ENCODE measurements at places on chromosomes 6 and 20.

GRCh38 chr6:91788501-91788900 is 1201.6 kb upstream of the MAP3K7 start:
- no peak for DNase-seq

- no peak for DNase-seq
Observed at GRCh38 chr6:31935021-31935420, 7.5 kb downstream of the C2 start.

GRCh38 chr6:162468326-162468725 is 259.2 kb downstream of the PRKN start:
- no peak for DNase-seq

- no peak for DNase-seq
Observed at GRCh38 chr6:14897831-14898230, 348.0 kb upstream of the JARID2 start.

DNA sequence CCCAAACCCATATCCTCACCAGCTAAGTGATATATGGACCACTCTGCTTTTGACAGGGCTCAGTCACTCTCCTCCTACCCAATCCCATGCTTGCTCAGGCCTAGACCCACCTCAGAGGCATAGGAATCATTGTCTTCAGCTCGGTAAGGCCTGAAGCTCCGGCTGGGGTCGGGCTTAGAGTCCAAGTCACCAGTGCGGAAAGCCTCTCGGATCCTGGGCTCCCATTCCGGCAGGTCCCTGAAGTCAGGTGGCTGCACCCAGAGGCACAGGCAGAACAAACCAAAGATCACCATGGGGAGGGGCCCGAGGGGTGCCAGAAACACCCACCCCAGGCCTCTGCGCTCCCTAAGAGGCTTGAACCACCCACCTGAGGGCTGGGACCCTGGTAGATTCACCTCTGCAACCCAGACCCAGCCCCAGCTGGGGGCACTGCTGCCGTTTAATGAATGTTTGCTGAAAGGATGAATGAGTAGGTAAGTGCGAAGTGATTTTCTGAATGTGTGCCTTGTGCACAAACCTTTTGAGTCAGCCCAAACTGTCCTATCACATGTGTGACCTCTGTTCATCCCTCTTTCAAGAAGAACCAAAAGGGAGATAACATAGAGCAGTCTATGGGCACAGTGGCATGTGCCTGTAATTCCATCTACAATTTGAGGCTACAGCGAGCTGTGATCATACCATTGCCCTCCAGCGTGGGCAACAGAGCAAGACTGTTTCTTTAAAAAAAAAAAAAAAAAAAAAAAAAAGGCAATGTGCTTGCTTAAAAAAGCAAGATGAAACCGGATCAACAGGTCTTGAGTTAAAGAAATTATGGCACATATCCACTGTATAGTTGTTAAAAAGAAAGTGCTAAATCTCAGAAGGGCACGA is 39.3 kb upstream of the DSN1 start:
- DNase-seq, result no peak

DNA sequence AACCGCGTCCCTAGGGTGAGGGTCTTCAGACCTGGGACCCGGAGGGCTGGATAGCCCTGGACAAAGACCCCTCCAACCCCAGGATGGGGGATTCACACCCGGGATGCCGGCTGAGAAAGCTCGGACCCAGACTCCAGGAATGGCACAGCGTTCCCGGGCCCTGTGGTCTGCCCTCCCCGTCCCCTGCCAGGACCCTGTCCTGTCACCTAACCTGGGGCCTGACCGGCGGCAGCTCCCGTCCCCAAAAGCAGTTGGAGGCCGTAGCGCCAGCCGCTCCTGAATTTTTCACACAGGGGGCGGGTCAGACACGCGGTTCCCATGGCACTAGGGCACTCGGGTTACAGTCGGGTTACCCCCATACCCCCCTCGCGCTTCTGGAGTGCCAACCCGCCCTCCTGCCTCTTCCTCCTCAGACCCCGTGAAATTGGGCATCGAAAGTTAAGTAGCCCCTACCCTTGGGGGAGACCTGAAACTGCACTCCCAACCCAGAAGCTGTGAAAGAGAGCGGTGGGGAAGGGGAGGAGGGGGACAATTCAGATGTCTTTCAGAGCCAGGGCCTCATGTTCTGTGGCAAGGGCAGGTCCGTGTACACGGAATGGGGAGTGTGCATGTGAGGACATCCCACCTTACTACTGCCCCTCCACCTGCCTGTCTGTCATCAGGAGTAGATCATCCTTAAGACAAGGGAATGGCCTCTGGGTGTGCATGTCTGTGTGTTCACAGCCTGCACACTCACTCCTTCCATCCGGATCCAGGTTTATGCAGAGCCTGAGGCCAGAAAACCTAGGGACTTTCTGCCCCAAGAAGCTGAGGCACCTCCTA is 595 bp downstream of the REM1 start:
- DNase-seq, result no peak

DNA sequence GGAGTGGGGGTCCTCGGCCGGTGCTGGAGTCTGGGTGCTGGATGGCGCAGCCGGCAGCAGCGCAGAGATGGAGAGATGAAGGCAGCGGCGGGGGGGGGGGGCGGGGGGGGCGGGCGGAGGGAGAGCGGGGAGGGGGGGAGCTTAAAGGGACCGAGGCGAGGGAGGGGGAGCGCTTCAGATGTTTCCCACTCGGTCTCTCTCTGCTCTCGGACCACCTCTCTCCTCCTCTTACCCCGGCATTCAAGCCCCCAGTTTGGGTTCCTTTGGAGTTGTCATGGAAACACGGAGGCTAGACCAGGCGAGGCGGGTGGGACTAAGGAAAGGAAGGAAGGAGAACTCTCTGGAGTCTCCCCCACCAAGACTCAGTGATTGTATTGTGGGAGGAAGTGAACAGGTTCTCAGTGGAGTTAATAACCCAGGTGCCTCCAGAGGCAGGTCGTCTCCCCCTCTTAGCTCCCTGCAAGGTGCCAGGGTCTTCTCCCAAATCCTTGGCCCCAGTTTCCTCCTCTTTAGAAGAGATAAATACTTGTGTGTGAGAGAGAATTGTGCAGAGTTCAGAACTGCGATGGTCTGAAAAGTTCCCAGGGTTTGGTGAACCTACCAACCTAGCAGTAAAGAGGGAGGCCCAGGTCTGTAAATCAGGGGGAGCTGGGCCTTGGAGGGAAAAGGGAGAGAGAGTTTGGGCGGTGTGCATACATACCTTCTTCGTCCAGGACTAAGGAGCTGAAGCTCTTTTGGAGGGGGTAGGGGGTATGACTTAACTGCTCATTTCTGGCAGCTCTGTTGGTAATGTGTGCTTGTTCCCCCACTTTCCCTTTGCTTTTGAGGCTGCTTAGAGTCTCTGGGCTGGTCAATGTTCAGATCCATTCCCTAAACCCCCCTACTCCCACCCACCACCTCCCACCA is at the start of gene PRRT1:
Gene PRRT1, minus strand, starts transcription at position 77 of the 906 bp plus-strand sequence. CDS start 112 bp downstream, outside the sequence.
- DNase-seq, result no peak

GRCh38 chr6:164967102-164967501 is 342.3 kb downstream of the C6orf118 start:
- DNase-seq, result no peak

- DNase-seq, result no peak
Observed at GRCh38 chr6:159086033-159086618, 41.3 kb upstream of the TAGAP start.
